ENCODE measurements at places on chromosomes 6 and 20.

DNA sequence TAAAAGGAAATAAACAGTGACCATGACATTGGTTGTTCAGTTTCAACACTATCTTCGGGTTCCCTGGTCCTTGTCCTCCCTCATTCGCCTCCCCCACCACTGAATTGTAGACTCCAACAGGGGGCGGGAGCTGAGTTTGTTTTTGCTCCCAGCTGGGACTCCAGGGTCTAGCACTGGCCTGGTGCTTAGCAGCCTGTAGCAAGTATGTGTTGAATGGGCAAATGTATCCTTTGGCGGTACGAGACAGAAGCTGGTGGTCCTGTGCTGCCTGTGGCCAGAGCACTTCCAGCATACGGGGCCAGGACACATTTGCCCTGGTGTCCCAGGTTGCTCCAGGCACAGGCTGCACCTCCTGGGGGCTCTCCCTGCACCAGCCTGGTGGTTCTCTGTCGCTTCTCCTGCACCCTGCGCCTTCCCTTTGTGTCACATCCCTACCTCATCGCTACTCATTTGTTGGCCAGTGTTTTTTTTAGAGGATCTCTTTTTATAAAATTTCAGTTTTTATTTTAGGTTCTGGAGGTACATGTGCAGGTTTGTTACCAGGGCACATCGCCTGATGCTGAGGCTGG, 40.1 kb downstream of the PHACTR3 start:
- DNase-seq: no peak

DNA sequence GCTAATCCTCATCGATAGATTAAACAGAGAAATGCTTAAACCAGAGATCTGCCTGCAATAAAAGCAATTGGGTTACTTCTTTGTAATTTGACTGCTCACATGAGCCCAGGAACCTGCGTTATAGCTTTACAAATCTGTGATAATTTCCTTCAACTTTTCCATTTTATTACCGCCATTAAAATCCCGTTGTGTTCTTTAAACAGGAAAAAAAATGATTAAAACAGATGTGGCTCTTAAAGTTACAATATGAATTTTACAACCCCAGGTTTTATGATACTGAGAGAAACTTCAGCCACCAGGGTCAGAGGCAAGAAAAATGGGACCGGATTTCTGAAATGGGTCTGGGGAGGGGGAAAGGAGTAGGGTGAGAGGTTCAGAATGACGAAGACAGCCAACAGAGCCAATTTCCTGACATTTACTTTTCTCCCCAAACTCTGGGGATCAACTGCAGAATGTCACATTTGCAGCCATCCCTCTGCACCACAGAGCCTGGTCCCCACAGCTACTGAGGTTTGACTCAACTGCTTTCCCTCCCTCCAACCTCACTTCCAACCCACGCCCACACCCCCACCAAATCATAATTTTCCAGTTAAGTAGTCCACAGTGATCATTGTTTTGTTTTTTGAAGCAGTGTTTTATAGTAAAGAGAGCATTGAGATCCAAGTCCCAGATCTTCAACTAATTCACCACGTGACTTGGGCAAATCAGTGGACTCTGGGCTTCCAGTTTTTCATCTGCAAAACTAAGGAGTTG, 77.6 kb upstream of the EYA2 start:
- no peak for DNase-seq

GRCh38 chr6:30769088-30769852, 24.9 kb upstream of the IER3 start:
- peak; percentile 84 for DNase-seq

DNA sequence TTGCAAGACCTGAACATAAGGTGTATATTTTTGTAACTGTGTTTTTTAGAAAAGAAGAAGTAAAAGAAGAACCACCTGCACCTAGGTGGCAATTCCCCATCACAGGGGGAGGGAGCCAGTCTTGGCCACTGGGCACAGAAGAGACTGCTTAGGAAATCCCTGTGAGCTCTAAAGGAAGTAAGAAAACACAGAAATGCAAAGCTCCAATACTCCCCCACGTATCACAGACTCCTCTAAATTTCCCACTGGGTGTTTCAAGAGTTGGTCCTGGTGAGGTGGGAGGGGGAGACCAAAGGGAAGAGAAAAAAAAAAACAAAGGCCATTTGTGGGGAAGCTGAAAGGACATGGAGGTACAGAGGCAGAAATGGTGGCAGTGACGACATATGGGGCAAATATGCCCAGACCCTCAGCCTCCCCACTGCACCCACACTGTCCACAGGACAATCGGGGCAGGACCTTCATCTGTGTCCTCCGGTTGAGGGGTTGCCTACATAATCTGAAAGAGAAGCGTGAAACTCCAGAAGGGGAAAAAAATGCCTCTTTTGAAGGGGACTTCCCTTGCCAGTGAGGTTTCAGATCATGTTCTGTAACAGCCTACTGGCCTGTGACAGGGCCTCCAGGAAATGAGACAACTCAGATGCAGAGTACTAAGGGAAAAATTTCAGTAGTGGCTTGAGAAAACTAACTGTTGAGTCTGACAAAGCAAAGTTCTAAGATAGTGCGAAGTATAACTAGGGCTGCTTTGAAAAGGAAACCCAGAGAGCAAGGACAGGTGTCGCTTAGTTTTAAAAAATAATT, 226.2 kb upstream of the MARCKS start:
- DNase-seq: peak; percentile 14

DNA sequence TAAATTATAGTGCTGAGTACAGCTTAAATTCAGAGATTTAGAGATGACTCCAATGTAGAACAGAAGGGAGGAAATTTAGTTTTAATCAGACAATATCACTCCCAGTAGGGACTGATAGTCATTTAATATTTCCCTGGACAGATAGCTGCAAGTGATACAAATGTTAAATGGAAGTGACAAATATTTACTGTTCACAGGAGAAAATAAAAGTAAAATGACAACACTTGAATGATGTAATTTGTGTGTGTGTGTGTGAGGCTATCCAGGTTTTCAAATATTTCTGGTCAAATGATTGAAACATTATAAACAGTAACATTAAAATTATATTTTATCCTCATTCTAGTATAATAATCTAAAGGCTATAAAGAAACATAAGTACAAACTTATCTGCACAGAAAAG, 220.3 kb upstream of the THEMIS start:
- no peak for DNase-seq

DNA sequence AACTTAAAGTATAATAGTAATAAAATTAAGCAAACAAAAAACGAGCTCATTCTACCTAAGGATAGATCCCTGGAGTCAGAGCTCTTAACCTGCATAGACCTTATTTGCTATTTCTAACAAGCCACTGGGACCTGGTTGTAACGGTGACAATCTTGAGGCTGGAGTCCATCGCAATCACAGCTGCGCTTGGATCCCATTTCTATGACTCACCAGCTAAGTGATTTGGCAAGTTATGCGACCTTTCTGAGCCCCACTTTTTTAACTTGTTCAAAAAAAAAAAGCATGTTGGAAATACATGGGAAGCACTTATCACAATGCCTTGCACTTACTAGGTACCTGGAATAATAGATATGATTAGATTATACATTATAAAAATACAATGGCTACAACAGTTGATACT, 389.5 kb upstream of the CDH4 start:
- DNase-seq: no peak

DNA sequence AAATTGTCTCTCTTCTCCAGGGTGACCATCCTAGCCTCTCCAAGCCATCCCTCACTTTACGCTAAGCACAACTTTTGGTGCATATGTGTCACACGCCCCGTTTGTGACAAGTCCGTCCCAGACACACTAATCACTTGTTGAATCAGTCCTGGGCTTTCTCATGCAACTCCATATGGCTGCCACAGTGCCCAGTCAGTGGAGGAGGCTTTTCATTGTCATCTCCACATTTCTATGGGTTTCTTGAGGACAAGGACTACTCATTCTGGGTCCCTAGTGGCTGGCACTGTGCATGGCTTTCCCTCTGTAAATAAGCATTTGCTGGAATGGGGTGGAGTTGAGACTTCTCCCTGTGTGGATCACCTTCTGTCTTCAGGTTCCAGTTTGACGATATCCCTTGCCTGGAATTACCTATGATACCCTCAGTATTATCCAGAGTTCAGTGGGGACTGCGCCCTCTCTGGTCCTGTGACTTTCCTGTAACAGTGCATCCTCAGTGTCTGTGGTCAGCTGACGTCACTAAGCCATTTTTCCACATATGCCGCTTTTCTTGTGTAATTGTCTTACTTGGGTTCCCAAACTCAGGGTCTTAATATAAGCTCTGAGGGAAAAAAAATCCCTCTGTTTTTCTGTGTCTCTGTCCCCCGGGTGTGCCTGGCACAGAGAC, 59.8 kb upstream of the MYL9 start:
- DNase-seq: no peak

- DNase-seq: no peak
These were observed 408.6 kb upstream of the IMPG1 start for GRCh38 chr6:76481101-76481500.

GRCh38 chr6:149782337-149782736, 32.8 kb downstream of the PCMT1 start:
- DNase-seq: no peak

GRCh38 chr6:18306977-18307376, 42.6 kb upstream of the DEK start:
- no peak for DNase-seq

DNA sequence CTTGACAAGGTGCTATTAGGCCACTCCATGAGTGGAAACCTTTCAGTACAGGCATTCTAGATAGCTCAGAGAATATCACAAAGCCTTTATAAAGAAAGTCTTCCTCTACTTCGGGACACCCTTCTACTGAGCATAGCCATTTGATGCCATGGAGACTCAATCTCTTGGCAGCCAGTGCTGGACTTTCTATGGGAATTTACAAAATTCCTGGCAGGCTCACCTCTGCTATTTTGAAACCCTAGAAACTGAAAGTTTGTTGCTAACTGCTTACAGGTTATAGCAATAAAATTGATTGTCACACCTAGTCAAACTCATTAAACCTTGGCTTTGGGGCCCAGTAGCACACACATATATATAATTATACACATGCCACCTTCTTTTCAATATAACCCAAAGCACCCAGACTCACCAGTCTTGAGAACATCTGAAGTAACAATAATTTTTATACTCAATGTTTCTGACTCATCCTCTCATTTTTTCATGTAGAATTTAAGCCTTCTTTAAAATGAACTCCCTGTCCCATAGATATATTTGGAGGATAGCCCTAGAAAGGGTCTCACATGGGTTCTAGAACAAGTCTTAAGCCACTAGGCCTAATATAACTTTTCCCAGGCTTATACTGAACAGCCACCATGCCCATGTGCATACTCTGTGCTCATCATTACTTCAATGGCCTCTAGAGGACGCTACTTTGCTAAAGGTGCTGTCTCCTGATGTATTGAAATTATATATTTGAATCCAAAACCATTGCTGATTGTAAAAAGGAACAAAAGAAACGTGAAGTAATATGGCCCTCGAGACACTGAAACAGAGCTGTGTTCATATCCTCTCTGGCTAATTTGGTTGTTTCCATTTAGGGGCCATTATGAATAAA, 368.1 kb upstream of the MARCKS start:
- no peak for DNase-seq

DNA sequence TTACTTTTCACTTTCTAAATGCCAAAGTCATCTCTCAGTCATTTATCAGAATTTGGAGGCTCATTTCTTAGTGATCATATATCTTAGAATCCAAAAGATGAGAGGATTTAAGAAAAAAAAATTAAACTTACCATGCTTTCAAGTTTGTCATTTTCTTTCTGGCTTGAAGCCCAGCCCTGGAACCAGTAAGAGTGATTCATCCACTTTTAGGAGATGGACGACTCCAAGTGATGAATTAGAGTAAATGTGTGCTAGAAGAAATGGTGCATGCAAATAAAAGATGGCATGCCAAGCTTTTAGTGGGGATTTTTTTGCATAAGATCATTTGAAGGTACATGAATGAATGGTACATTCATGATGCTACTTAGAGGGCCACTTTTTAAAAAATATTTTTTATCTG, 20.1 kb downstream of the PLCB1 start:
- no peak for DNase-seq

DNA sequence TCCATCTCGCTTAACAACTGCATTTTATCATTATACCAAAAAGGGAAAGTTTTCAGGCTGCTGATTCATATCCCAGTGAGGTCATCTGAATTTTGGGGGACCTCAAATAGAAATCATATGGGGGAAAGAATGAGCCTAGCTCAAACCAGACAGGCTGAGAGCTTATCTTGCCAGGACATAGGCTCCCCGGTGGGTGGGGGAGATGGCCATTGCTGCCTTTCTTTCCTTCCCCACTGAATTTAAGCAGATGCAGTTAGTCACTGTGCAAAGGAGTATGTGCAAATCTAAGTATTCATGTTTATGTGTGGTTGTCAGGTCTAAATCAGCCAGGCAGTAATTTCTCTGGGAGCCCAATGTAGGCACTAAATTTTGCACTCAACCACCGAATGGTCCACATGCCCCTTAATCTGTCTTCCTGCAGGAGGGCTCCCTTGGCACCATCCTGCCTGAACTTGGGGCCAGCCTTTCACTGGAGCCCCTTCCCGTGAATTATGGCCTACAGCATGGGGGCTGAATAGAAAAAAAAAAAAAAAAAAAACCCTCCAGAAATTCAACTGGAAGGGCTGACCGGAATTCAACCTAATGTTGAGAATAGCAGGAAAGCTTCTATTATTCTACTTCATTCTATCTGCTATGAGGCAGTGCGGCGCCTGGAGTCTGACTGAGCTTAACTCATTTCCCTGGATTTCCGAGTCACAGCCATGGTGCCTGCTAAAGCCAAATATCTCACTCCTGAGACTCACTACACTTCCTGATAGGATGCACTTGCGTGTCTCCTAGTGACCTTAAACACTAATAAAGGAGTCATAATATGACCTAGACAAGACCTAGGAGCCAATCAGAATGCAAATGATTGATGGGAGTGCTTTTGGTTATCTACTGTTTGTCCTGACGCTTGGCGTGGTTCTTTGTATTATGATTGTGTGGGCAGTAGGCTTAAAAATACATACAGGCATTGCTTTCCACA, 161.5 kb upstream of the HEY2 start:
- no peak for DNase-seq

DNA sequence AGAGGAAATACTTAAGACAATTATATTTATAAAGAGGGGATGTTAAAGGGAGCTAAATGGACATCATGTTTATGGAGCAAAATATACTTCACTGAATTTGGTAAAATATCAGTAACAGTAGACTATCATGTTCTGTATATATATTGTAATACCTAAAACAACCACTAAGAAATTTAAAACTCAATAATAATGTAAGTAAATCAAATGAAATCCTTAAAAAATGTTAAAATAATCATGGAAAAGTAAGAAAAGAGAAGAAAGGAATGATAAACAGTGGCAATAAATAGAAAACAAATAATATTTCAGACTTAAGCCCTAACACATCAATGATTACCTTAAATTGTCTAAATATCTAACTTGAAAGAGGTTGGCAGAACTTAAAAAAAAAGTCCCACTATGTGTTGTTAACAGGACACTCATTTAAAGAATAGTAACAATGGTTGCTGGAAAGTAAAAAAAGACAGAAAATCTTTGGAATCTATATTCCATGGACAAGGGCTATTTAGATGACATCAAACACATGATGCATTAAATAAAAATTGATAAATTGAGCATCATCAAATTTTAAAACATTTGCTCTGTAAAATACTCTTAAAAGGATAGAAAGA, 842.2 kb upstream of the MAP3K7 start:
- DNase-seq: no peak

GRCh38 chr6:159110013-159110412, 59.2 kb upstream of the FNDC1 start:
- DNase-seq: no peak

- no peak for DNase-seq
These were observed 2.7 kb downstream of the SRF start for GRCh38 chr6:43173591-43174262.

Measured in stimulated activated naive CD4-positive, alpha-beta T cell treated with Interleukin-2 at 50 U/mL for 16 hours (primary cell).